Activated gamma-delta T cell (primary cell): ENCODE measurements at places on chromosomes 7 and 10.

DNA sequence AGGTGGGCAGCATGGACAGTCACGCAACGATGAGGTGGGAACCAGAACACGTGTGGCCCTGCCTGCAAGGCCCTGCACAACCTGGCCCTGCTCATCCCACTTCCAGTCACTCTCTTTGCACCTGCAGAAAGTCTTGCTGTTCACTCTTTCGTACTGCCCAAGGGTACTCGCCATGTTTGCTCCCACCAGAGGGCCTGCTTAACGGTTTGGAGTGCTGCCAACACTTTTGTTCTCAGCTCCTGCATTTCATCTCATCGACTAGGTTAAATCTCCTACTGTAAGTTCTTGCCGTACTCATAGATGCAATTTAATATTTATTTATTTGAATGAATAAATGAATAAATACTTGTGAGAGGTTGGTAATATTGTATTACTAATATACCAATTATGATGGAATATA lies 315.3 kb downstream of the SDK1 start:
- no peak for DNase-seq

GRCh38 chr7:157784979-157785441 lies 448.2 kb downstream of the DNAJB6 start:
- DNase-seq = no peak

GRCh38 chr10:106898446-106898845 lies 266.1 kb downstream of the SORCS1 start:
- DNase-seq = no peak

DNA sequence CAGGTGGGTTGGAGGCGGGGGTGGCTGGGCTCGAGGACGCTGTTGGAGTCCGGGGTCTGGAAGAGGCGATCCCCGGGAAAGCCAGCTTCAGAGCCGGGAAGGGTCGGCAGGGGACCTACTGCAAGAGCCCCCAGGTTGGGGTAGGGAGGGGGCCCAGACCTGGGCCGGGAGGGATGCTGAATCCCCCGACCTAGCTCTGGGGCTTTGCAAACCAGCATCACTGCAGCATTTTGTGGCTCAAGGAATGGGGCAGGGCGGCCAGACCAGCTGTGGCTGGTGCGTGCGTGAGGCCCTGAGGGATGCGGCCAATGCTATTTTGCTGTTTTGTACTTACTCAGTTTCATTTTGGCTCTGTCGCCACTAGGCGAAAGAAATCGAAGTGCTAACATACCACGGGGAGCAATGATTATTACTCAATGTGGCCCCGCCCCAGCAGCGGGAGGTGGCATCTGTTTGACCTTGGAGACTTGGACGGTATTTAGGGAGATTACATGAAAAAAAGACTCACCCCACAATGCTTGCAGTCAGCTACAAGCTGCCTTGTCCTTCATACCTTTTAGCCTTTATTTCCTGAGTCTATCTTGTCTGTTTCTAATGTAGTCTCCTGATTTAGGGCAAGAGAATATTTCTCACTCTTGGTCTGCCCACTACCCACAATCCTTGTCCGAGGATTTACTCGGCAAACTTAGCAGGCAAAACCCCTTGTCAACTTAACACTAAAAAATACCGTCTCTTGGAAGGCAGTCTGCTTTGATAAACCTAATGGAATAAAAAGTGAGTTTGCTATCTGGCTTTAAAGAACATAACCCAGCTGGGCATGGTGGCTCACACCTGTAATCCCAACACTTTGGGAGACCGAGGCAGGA lies 16.2 kb downstream of the HSPB1 start:
- DNase-seq = peak; percentile 25

DNA sequence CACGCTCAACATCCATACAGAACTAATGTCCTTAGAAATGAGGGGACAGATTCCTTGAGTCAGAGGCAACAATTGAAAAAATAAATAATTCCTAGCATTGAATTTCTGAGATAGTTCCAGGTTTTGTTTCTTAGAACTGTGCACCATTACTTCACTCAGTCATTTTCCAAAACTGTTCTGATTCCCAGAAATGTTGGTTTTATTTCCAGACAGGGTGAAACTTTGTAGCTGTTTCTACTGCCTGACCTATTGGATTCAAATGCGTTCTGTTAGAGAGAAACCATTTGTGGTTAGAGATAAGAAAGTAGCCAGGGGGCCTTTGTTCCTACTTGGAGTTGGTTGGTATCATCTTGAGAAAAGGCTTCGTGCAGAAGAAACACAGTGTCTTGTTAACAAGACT lies 8.1 kb upstream of the DEPP1 start:
- no peak for DNase-seq

DNA sequence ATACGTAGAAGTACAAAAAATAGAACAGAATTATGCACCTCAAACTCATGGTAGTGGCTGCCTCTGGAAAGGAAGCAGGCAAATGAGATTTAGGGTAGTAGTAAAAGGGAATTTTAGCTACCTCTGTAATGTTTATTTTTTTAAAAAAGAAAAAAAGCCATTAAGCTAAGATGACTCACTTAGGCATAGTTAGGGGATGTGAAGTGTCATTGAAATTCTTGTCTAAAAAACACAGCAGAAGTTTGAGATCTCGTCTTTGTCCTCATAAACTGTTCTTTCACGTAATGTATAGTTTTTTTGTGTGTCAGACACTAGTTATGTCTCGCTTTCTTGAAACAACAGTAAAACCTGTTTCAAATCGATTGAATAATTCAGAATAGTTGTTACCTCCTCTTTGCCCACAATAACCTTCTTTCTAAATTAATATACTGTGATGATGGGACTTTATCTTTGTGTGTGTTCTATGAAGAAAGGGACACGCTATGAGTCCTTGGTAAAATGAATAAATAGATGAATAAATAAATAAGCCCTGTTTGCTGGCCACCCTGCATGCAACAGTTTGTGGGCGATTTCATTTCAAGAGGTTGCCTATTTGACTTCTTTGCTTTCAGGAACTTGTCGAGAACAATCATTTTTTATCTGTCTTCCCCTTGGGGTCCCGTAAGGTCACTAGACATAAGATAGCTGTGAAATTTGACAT lies 14.5 kb upstream of the FBXW4 start:
- DNase-seq = no peak
